ENCODE measurements at places on chromosomes 5 and 9.

DNA sequence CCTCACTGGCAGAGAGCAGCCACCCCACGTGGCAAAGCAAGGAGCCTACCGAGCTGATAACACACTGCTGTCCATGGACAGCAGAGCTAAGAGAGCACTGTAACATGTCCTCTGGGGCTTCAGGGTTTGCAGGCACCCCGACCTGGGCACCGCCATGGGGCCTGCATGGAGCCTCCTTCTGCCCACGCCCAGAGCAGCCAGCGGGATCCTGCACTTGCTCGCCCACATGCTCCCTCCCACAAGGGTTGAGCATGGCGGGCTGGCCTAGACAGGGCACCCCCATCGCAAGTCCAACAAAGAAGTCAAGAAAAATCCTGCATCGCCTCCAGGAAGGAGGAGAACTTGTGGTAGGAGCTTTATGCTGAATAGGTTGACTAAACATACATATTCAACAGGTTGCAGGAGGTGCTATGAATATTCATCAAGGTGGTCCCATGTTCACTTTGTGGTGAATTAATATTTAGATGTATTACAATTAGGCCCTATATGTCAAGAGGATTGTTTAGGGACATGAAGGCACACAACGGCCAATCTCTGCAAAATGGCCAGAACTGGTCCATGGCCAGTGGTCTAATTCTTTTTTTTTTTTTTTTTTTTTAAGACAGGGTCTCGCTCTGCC, 3.8 kb upstream of the MIGA2 start:
- DNase-seq, result no peak

DNA sequence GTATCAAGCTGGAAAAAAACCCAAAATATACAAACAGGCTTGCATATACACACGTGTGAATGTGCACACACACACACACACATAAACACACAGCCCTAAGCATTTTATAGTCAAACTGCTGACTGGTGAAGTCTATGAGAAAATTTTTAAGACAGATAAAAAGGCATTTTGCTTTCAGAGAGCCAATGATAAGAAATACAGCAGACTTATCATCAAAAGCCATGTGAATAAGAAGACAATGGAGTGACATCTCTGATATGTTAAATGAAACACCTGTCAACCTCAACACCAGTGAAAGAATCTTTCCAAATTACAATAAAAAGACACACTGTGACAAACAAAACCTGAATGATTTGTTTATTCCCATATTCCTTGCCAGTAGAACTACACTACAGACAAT, 233.3 kb downstream of the CDH9 start:
- DNase-seq, result no peak

- DNase-seq, result no peak
These were observed 783 bp upstream of the DNAH5 start for GRCh38 chr5:13945271-13945670.

- DNase-seq, result no peak
These were observed 17.5 kb downstream of the TLE1 start for GRCh38 chr9:81671880-81672280.

- no peak for DNase-seq
These were observed 276.2 kb downstream of the PDE4D start for GRCh38 chr5:59617186-59617771.
